ENCODE measurements at places on chromosomes 4 and X. TPM values are rescaled to one million over a fixed set of nuclear protein-coding genes. Genes with fewer than 3 reads are reported as not detected.
A peak's percentile ranks its signal among the peaks of the same experiment; 100 is the strongest.

- peaks cover 23% of the 10 kb centered on the region for H3K36me3 ChIP-seq
- H3K4me1 ChIP-seq, result no peaks in the 10 kb centered on the region
- peak; percentile 33 for DNase-seq
- H3K4me3 ChIP-seq, result no peak overlapping the region
- no peaks in the 10 kb centered on the region for H3K27me3 ChIP-seq
These were observed 24.0 kb downstream of the RCHY1 start for GRCh38 chr4:75490155-75490554.

The SPOCK3 gene
- total RNA-seq, result 1.4 TPM

DNA sequence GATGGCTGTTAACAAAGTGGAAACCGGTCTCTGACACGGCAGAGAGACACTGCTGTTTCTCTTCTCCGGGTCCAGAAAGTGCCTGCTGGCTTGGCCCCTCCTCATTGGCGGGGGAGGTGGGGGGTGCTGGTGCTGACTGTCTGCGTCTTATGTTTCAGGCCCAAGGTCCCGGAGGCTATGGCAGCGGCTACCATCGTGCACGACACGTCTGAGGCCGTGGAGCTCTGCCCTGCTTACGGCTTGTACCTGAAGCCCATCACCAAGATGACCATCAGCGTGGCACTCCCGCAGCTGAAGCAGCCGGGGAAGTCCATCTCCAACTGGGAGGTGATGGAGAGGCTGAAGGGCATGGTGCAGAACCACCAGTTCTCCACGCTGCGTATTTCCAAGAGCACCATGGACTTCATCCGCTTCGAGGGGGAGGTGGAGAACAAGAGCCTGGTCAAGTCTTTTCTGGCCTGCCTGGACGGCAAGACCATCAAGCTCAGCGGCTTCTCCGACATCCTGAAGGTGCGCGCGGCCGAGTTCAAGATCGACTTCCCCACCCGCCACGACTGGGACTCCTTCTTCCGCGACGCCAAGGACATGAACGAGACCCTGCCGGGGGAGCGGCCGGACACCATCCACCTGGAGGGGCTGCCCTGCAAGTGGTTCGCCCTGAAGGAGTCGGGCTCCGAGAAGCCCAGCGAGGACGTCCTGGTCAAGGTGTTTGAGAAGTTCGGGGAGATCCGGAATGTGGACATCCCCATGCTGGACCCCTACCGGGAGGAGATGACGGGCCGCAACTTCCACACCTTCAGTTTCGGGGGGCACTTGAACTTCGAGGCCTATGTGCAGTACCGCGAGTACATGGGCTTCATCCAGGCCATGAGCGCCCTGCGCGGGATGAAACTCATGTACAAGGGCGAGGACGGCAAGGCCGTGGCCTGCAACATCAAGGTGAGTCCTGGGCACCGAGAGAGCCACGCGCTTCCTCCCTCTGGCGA is 2.2 kb downstream of the AKAP17A start:
- no peak overlapping the region for H3K27ac ChIP-seq
- peaks cover 5% of the 10 kb centered on the region for H3K4me1 ChIP-seq
- H3K36me3 ChIP-seq, result peaks cover 29% of the 10 kb centered on the region
- no peaks in the 10 kb centered on the region for H3K27me3 ChIP-seq
- H3K4me3 ChIP-seq, result no peak overlapping the region
- no peak for DNase-seq

DNA sequence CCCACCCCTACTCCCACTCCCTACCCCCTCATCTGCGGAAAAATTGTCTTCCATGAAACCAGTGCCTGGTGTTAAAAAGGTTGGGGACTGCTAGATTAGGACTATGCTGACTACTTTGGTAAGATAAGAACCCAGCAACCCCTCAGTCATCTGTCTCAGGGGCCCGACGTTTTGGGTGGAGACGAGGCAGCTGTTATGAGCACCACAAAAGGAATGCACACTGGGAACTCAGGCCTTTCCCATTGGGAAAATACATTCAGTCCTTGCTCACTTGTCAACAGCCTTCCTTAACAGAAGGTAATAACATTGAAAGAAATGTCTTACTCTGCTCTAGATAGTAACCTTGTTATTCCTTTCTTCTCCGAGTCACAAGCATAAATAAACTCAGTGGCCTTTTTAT is 310.8 kb downstream of the AFF2 start:
- H3K4me3 ChIP-seq, result no peak overlapping the region
- no peak for DNase-seq
- no peak overlapping the region for H3K27ac ChIP-seq
- no peaks in the 10 kb centered on the region for H3K4me1 ChIP-seq

The TLR6 gene
- total RNA-seq, result 6.3 TPM

- DNase-seq, result no peak
- no peak overlapping the region for H3K27ac ChIP-seq
- H3K4me3 ChIP-seq, result no peak overlapping the region
- no peaks in the 10 kb centered on the region for H3K4me1 ChIP-seq
These were observed 5.2 kb downstream of the HSD17B13 start for GRCh38 chr4:87317527-87317926.

The CXorf65 gene
- total RNA-seq, result not detected

- no peak overlapping the region for H3K4me3 ChIP-seq
- no peaks in the 10 kb centered on the region for H3K36me3 ChIP-seq
- H3K27me3 ChIP-seq, result no peaks in the 10 kb centered on the region
- no peak for DNase-seq
These were observed 106.7 kb upstream of the PSAPL1 start for GRCh38 chr4:7541414-7541810.

DNA sequence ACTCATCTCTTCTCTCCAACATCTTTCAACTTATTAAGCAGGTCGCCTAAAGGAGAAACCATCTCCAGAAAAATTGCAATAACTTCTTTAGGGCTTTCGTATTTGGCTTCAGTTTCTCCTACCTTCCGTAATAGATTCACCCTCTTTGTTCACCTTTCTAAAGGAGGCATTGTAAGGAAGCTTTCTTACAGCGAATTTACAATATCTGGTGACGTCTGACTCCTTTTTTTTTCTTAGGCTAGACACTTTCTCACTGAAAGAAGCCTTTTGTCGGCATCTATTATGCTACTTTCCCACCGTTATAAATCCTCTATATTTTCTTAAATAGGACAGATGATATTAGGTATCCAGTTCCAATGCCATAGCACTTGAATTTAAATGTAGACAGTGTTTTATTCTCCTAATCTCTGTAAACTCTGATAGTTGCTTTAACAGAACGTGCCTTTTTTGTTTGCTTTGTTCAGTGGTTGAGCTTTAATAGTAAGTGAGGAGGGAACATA is 302.4 kb downstream of the IL1RAPL1 start:
- H3K27ac ChIP-seq, result no peak overlapping the region
- no peak overlapping the region for H3K4me3 ChIP-seq
- DNase-seq, result no peak
- no peaks in the 10 kb centered on the region for H3K27me3 ChIP-seq

- H3K27ac ChIP-seq, result no peak overlapping the region
- no peak for DNase-seq
- H3K4me1 ChIP-seq, result peaks cover 4% of the 10 kb centered on the region
- H3K4me3 ChIP-seq, result peak overlapping the region; percentile 41
- peaks cover 11% of the 10 kb centered on the region for H3K27me3 ChIP-seq
These were observed 1.2 kb downstream of the UCHL1 start for GRCh38 chr4:41257906-41258305.

DNA sequence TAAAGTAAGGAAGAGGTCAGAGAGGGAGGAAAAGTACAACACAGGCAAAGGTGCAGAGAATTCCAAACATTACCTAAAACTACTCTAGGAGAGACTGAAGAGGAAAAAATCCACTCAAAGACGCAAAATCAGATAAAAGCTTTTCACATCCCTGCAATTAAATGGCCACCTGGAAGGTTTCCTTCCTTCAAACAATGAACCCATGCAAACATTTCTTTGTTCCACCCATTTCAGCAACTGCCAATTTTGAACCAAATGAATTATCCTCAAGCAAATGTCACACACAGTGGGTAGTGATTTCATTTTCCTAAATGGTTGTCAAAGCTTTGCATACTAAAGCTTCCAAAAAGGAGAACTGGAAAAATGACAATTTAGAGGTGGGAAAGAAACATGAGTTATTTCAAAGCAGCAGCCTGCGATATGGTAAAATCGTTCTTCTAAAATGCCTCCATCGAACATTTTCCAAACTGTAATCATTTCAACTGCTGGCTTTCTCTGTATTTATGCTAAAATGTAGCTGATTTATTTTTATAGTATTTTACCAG is 45.0 kb downstream of the APBB2 start:
- DNase-seq, result no peak
- H3K4me1 ChIP-seq, result no peaks in the 10 kb centered on the region
- no peaks in the 10 kb centered on the region for H3K36me3 ChIP-seq
- no peak overlapping the region for H3K4me3 ChIP-seq

The HTN3 gene
- not detected for total RNA-seq

DNA sequence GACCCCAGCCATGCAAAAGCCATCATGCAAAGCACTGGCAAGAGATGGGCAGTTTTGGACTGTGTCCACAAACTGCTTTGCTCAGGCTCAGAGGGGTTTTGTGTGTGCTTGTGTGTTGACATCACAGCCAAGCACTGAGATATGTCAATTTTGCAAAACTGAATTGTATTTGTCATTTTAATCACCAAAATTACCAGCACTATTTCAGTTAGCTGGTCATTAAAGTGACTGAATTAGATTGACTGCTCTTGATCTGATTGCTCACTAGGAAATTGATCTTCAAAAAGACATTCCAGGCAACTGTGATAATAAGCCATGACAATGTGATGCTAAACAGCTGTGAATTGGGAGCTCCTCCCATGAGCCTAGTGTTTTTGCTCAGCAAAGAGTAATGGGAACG is 337.3 kb upstream of the GNPDA2 start:
- H3K36me3 ChIP-seq, result no peaks in the 10 kb centered on the region
- H3K4me3 ChIP-seq, result no peak overlapping the region
- DNase-seq, result peak; percentile 96
- H3K27me3 ChIP-seq, result no peaks in the 10 kb centered on the region

DNA sequence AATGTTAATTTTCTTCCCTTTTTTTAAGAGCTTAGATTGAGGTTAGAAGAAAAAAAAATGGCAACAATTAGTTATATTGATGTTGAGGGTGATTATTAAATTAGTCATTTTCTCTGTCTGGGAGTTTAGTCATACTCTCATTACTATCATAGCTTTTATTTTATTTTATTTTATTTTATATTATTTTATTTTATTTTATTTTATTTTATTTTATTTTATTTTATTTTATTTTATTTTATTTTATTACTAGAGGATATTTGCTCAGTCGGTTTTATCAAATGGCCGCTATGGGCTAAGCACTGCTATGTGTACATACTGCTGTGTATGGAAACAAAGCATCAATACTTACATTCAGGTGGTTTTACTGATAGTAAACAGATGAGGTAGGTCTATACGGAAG is 239.5 kb downstream of the RAPGEF2 start:
- no peak overlapping the region for H3K27ac ChIP-seq
- H3K4me3 ChIP-seq, result no peak overlapping the region
- DNase-seq, result no peak
- H3K4me1 ChIP-seq, result no peaks in the 10 kb centered on the region
- peaks cover 44% of the 10 kb centered on the region for H3K36me3 ChIP-seq

GRCh38 chr4:138612428-138612827 is 370.3 kb upstream of the SLC7A11 start:
- no peak overlapping the region for H3K27ac ChIP-seq
- no peak for DNase-seq
- H3K4me1 ChIP-seq, result peaks cover 1% of the 10 kb centered on the region
- H3K4me3 ChIP-seq, result no peak overlapping the region
- no peaks in the 10 kb centered on the region for H3K36me3 ChIP-seq

DNA sequence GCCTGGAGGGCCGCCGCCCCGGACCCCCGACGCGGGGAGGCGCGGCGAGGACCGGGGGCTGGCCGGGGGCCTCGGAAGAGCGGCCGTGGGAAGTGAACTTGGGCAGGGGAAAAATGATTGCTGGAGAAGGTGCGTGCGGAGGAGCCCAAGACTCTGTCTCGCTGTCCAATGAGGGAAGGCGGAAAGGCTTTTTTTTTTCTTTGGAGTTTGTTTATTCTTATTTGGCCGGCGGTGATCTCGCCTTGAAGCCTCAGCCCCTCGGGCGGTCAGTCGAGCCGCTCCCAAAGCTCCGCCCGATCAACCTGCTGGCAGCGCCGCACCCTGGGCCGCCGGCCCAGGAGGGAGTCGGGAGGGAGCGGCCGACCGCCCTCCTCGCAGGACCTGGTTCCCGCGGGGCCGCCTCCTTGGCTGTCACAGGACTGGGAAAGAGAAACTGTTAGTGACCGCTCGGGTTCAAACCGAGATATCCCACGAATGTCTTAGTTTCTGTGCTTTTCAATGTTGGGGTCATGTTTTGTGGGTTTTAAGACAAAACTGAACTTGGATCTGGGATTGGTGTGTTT is 2.5 kb downstream of the CPEB2 start:
- H3K4me1 ChIP-seq, result peaks cover 18% of the 10 kb centered on the region
- H3K4me3 ChIP-seq, result peak overlapping the region; percentile 92
- H3K27me3 ChIP-seq, result no peaks in the 10 kb centered on the region
- H3K36me3 ChIP-seq, result peaks cover 9% of the 10 kb centered on the region

DNA sequence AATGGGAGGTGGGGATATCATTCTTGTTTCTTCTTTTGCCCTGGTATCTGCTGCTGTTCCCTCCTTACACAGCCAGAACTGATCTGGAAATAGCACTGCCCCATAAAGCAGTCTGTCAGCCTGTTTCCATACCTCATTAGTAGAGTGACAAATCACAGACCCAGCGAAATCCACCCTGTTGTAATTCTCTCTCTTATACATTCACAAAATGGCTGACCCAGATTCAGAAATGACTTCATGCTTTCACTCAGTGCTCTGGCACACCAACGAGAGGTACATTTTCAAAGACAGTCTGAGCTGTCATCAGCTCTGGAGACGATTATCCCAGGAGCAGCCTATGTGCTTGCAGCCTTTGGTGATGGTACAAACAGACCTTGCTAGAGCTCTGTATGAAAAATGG is 164.6 kb downstream of the AFF2 start:
- no peak overlapping the region for H3K4me3 ChIP-seq
- no peak for DNase-seq
- no peaks in the 10 kb centered on the region for H3K27me3 ChIP-seq
- H3K4me1 ChIP-seq, result no peaks in the 10 kb centered on the region
- no peaks in the 10 kb centered on the region for H3K36me3 ChIP-seq

DNA sequence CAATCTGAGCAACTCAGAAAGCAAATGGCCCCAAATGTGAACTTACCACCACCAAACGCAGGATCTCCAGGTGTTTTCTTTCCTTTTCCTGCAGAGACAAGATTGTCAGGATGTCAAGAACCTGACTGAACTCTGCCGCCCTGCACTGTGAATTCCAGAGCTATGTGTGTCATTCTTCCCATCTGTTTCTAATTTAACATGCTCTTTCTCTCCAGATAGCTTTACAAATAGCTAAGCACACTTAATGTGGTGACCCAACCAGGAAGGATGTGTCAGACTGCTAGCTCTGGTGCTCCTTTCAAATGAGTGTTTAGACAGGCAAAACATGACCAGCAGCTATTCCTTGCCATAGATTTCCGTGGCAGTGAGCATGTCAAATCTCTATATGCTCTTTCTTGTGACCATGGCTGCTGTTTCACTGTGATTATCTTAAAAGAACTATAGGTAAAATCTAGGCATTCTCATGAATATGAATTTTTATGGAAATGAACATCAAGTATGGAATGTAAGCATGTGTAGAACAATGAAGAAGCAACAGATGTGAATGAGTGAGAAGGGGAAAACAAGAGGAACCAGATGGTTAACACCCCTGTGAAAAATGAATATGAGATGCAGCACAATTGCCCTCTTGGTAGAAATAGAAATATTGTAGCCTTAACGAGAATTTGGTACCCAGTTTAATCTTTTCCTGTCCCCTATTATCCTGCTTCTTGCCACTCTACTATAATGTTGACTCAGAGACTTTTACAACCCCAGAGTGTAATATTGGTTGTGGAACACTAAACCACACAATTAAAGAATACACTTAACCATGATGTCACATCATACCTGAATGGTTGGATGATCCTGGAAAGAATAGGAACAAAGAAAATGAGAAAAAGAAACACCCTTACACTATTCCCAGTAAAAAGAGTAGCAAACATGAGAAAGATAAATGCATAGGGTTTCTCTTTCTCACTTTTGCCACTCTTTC is 247.8 kb upstream of the DKK2 start:
- DNase-seq, result no peak
- no peaks in the 10 kb centered on the region for H3K4me1 ChIP-seq
- H3K36me3 ChIP-seq, result no peaks in the 10 kb centered on the region

All from lung (tissue), 17 donors.